ENCODE measurements at places on chromosomes 11 and 22. TPM values are rescaled to one million over a fixed set of nuclear protein-coding genes. Genes with fewer than 3 reads are reported as not detected.

OLFML1 gene
- total RNA-seq, result 6.7 TPM

OR4C45 gene
- not detected for total RNA-seq

PATZ1 gene
- total RNA-seq, result 15.7 TPM

DNA sequence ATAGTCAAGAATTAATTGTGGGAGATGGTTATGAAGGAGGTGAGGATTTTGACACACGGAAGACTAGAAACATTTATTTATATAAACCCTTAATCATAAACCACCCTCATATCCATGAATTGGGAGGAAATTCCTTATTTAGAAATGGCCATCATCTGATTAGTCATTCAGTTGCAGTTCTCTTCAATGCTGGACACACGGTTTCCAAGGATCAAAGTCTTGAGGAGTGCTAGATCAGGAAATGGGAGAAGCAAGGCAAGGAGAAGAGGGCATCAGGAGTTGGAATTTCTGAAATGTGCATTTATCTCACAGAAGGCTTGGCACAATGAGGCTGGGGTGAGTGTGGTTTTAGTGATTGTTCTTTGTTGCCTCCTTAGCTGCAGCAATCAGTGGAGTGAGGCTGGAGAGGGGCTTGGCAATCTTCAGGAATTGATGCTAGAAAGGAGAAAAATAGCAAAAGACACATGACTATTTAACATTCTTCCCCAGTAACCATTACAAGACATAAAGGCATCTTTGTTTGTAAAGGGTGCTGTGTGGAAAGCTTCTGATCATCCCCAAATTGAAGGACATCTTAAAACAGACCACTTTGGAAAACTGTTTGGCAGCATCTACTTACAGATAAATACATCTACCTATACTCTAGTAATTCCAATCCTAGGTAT lies 21.6 kb upstream of the GDPD4 start:
- peaks cover 52% of the 10 kb centered on the region for H3K36me3 ChIP-seq
- H3K4me1 ChIP-seq, result no peaks in the 10 kb centered on the region
- no peaks in the 10 kb centered on the region for H3K27me3 ChIP-seq

CCDC86 gene
- 14.5 TPM for total RNA-seq

GRCh38 chr11:66632952-66633351 lies 5.6 kb upstream of the RBM4 start:
- H3K4me3 ChIP-seq, result no peak overlapping the region
- no peak for ATAC-seq
- peaks cover 30% of the 10 kb centered on the region for H3K36me3 ChIP-seq
- H3K27me3 ChIP-seq, result no peaks in the 10 kb centered on the region
- H3K4me1 ChIP-seq, result peaks cover 60% of the 10 kb centered on the region
- peak overlapping the region; percentile 1 for H3K27ac ChIP-seq

- peak overlapping the region; percentile 37 for H3K4me3 ChIP-seq
- H3K36me3 ChIP-seq, result no peaks in the 10 kb centered on the region
- ATAC-seq, result peak; percentile 40
- peaks cover 68% of the 10 kb centered on the region for H3K27me3 ChIP-seq
Measured at GRCh38 chr22:50544078-50544745, 1.5 kb upstream of the KLHDC7B start.

DNA sequence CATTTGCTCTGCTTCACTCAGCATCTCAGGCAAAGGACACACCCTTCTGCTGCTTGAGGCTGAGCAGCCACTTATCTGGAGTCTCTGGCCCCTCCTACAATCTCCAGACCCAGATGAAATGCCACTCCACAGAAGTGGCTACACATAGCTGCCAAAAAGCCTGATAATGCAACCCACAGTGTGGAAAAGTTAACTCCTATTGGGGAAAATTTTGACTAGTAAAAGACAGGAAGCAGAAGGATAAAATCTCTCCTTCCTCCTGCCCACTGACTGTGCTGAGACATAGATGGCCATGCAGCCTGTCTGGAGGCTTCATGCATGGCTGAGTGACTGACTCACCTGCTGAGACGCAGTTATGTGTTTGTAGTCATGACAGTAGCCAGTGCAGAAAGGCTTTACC lies 92.3 kb upstream of the TEAD1 start:
- no peak for ATAC-seq
- no peaks in the 10 kb centered on the region for H3K4me1 ChIP-seq
- no peaks in the 10 kb centered on the region for H3K27me3 ChIP-seq
- H3K27ac ChIP-seq, result no peak overlapping the region
- H3K36me3 ChIP-seq, result no peaks in the 10 kb centered on the region

- H3K27me3 ChIP-seq, result peaks cover 5% of the 10 kb centered on the region
- no peaks in the 10 kb centered on the region for H3K4me1 ChIP-seq
- H3K4me3 ChIP-seq, result no peak overlapping the region
- no peak for ATAC-seq
- no peak overlapping the region for H3K27ac ChIP-seq
Measured at GRCh38 chr11:121429556-121429955, 22.6 kb upstream of the SORL1 start.

DNA sequence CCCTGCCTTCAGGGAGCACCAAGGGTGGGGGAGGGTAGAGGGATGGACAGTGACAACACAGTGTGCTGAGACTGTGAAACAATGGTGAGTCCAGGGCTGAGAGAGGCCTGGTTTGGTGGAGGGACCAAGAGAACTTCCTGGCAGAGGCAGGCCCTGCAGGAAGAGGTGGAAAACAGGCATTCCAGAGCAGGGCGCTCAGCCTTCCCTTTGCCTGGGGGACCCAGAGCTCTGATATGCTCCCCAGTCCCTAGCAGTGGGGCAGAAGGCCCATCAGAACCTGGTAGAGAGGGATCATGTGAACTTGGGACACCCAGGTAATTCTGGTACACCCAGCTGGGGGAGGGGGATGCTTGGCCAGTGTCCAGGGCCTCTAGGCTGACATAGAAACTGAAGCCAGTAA lies 17.2 kb upstream of the UVRAG start:
- ATAC-seq, result no peak
- no peak overlapping the region for H3K4me3 ChIP-seq
- H3K27ac ChIP-seq, result no peak overlapping the region
- H3K27me3 ChIP-seq, result no peaks in the 10 kb centered on the region

ELF5 gene
- total RNA-seq, result not detected

KCNJ1 gene
- total RNA-seq, result not detected

DNA sequence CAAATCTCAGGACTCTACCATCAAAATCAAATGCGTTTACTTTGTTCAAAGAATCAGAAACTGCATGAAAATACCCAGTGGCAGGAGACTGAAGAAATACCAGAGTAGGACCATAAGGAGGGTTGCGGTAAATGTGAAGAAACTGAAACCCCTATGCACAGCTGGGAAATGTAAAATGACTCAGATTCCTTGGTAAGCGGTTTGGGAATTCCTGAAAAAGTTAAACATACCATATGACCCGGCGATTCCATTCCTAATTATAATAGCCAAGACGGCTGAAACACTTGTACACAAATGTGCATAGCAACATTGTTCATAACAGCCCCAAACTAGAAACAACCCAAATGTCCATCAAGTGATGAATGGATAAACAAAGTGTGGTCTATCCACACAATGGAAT lies 114.1 kb upstream of the GRAMD1B start:
- no peak overlapping the region for H3K4me3 ChIP-seq
- ATAC-seq, result no peak
- H3K27me3 ChIP-seq, result peaks cover 18% of the 10 kb centered on the region
- no peaks in the 10 kb centered on the region for H3K36me3 ChIP-seq

PRODH gene
- 0.52 TPM for total RNA-seq

GRCh38 chr11:46330154-46330553 lies 17.1 kb upstream of the DGKZ start:
- H3K4me1 ChIP-seq, result peaks cover 30% of the 10 kb centered on the region
- no peak overlapping the region for H3K4me3 ChIP-seq
- peaks cover 48% of the 10 kb centered on the region for H3K27me3 ChIP-seq
- no peak for ATAC-seq
- no peak overlapping the region for H3K27ac ChIP-seq
- no peaks in the 10 kb centered on the region for H3K36me3 ChIP-seq

GRCh38 chr22:25970374-25970911 lies 198.8 kb upstream of the SEZ6L start:
- no peaks in the 10 kb centered on the region for H3K36me3 ChIP-seq
- H3K27ac ChIP-seq, result no peak overlapping the region
- H3K4me1 ChIP-seq, result no peaks in the 10 kb centered on the region
- no peak overlapping the region for H3K4me3 ChIP-seq

DNA sequence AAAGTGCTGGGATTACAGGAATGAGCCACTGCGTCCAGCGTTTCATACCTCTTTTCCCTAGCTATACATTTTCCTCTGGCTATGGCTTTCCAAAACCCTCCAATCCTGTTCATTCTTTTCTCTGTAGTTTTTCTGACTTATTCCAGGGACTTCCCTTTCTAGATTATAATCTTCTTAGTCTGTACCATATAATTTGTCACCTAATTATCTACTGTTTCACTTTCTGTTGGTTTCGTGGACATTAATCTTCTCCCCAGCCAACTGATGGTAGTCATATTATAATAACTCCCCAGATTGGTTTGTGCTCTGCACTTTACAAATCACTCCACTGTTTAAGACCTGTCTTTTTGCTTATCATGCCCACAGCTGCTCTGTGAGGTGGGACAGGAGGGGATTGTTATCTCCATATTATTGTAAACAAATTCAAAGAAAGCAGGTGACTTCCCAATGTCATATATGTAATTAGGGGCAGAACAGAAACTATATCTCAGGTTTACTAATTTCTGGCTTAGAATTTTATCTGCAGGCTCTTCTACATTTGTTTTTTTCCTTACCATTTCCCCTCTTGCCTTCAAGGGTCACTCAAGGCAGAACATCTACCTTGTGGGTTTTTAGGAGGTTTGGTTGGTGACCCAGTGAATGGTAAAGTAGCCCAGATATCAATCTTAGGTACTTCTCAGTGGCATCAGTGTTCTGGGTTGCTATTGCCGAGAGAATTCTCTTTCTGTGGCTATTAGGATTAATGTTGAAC lies 23.9 kb downstream of the STIM1 start:
- no peaks in the 10 kb centered on the region for H3K36me3 ChIP-seq
- H3K4me3 ChIP-seq, result no peak overlapping the region
- no peak for ATAC-seq
- H3K27me3 ChIP-seq, result no peaks in the 10 kb centered on the region
- peaks cover 17% of the 10 kb centered on the region for H3K4me1 ChIP-seq
- peak overlapping the region; percentile 62 for H3K27ac ChIP-seq

CASP1 gene
- total RNA-seq, result 12.8 TPM

- H3K4me1 ChIP-seq, result no peaks in the 10 kb centered on the region
- no peaks in the 10 kb centered on the region for H3K27me3 ChIP-seq
- no peak overlapping the region for H3K27ac ChIP-seq
- ATAC-seq, result no peak
Measured at GRCh38 chr11:83455356-83455755, 169.2 kb upstream of the CCDC90B start.

- ATAC-seq, result no peak
- no peak overlapping the region for H3K27ac ChIP-seq
- H3K36me3 ChIP-seq, result no peaks in the 10 kb centered on the region
- peaks cover 39% of the 10 kb centered on the region for H3K27me3 ChIP-seq
- H3K4me3 ChIP-seq, result no peak overlapping the region
Measured at GRCh38 chr22:22884010-22884887, 3.4 kb upstream of the IGLL5 start.

GRCh38 chr11:26348776-26349175 lies 16.8 kb downstream of the ANO3 start:
- H3K36me3 ChIP-seq, result no peaks in the 10 kb centered on the region
- no peaks in the 10 kb centered on the region for H3K27me3 ChIP-seq
- H3K4me1 ChIP-seq, result no peaks in the 10 kb centered on the region
- ATAC-seq, result no peak

SLC17A6 gene
- total RNA-seq, result not detected

- no peak for ATAC-seq
- H3K27ac ChIP-seq, result no peak overlapping the region
- peaks cover 23% of the 10 kb centered on the region for H3K27me3 ChIP-seq
Measured at GRCh38 chr11:67820081-67820480, 145.7 kb upstream of the ALDH3B2 start.

DNA sequence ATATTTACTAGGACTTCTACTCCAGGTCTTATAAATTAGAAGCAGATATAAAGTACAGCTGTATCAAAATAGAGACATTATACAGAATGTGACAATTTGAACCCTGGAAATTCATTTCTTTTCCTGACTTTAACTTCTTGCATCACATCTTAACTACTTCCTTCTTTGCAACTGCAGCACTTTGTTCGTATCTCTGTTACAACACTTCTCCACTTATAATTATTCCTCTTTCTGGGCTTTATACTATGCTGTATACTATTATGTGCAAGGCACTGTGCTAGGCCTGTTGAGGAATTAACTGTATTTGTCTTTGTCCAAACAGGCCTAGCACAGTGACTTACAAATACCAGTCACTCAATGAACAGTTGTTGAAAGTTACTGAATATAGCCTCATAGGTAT lies 1.8 kb upstream of the SLC36A4 start:
- no peaks in the 10 kb centered on the region for H3K27me3 ChIP-seq
- no peaks in the 10 kb centered on the region for H3K4me1 ChIP-seq
- no peak overlapping the region for H3K4me3 ChIP-seq
- H3K27ac ChIP-seq, result no peak overlapping the region

DNA sequence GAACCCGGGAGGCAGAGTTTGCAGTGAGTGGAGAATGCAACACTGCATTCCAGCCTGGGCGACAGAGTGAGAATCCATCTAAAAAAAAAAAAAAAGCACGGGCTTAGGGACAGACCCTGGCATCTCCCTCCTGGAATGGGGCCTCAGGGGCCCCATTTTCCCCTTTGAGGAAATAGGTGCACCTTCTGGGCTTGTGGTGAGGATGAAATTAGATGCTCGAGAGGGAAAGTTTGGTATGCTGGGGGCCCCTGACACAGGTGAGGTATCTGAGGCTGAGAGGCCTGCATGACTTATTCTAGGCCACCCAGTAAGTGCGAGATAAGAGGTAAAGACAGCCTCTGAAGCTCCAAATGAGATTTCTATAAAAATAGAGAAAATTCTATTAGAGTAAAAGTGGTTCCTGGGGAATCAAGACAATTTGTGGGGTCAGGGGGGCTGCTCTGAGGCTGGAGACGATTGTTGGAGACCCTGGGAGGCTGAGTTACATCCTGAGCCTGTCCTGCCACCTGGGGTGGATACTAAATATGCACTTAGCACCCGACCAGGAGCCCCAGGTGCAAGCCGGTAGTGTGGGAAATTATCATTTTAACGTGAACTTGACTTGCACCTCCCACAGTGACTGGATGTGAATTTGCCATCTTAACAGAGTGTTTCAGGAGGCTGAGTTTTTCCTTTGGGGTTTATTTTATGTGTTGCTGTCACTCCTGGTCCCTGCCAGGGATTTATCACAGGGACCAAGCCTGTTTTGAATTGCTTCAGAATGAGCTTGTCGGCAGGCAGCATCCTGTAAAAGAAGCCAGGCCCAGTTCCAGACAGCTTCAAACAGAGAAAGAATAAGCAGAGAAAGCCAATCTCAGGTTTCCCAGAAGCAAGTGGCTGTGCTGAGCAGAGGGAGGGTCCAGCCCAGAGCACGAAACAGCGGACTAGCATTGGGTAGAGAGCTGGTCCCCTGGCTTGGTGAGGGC lies 48.4 kb upstream of the TSKU start:
- no peaks in the 10 kb centered on the region for H3K4me1 ChIP-seq
- H3K27ac ChIP-seq, result no peak overlapping the region
- no peaks in the 10 kb centered on the region for H3K27me3 ChIP-seq
- no peak overlapping the region for H3K4me3 ChIP-seq
- no peak for ATAC-seq

- no peak overlapping the region for H3K4me3 ChIP-seq
- no peaks in the 10 kb centered on the region for H3K36me3 ChIP-seq
- peaks cover 56% of the 10 kb centered on the region for H3K27me3 ChIP-seq
- peaks cover 24% of the 10 kb centered on the region for H3K4me1 ChIP-seq
Measured at GRCh38 chr11:396948-397548, 3.0 kb downstream of the PKP3 start.
